ENCODE measurements at places on chromosomes 7 and 10.

GRCh38 chr7:124662937-124663336 is 102.7 kb downstream of the GPR37 start:
- no peak for DNase-seq

DNA sequence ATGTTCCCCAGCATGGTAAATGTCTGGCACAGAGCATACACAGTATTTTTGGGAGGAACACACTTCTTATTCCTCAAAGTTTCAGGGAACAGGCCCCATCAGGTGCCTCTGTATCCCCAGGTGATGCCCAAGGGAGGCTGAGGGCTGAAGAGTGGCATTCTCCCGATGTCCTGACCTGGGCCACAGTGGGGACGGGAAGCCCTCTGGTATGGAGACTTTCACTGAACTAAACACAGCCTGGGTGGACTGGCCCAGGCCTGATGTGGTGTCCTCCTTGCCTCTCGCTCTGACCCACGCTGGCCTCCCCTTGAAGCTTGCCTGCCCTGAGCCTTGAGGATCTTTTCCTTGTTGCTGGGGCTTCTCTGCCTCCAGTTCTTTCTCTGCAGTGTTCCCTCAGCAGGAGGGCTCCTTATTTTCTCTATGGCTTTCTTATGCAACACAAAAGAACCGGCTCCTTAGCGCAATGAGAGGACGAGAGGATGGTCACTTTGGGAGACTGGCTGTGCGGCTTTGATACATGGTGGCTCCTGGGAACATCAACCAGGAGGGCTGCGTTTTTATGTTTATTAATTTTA is 157.5 kb upstream of the TNS3 start:
- no peak for DNase-seq

- DNase-seq, result peak; percentile 38
Observed at GRCh38 chr7:69683002-69683401, 84.7 kb downstream of the AUTS2 start.

DNA sequence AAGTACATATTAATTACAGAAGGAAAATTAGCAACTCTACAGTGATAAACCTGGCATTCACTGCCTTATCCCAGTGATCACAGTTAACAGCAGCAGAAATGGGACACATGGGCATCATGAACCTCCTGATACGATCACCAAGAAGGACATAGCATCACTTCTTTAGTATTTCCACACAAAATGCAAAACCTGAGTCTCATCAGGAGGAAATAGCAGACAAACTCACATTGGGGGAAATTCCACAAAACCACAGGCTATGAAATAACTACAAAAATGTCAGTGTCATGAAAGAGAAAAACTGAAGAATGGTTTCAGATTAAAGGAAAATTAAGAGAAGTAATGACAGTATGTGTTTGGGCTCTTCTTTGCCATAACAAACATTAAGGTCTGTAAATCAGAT is 12.0 kb upstream of the PURB start:
- DNase-seq, result no peak

- DNase-seq, result no peak
Observed at GRCh38 chr10:51204701-51205100, 130.4 kb downstream of the PRKG1 start.

- peak; percentile 87 for DNase-seq
Observed at GRCh38 chr7:139153832-139154231, 44.3 kb upstream of the ZC3HAV1 start.

DNA sequence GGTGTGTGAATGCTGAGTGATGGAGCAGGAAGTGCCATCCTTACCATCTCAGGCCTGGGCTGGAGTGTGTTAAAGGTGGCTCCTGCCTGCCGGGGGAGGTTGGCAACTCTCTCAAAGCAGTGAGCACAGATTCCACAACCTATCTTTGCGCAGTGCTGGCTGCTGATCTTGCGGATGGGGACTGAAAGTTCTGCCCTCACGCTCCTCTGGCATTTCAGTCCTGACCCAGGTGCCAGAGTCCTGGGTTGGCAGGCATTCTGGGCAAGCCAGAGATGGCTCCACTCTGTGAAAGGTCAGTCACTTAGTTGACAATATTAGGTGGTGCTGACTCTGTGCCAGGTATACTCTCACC is 315.5 kb downstream of the RPS24 start:
- no peak for DNase-seq

DNA sequence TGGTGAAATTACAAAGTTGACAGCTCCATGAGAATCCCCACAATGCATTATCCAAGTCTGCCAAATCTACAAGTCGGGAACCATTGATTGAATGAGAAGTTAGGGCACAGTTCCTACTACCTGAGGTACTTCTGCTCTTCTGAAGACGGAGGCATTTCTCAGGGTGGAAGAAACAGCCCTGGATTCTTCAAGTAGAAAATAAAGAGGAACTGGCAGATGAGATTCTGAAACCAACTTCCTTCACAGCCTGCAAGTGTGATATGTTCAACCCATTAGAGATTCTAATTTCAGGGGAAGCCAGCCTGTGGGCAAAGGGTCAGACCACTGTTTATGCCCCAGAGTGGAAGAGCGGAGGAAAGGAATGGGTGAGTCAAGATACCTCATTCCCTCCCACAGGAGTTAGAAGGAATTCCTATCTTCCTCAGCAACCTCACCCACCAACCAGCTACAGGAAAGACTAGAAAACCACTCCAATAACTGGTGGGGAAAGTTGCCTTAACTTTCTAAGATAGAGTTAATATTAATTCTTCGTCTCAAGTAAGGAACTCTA is 50.5 kb upstream of the BMPER start:
- DNase-seq, result peak; percentile 97

GRCh38 chr10:130787243-130787642 is 524.3 kb downstream of the TCERG1L start:
- DNase-seq, result no peak

GRCh38 chr10:47043928-47044538 is 132.8 kb downstream of the PTPN20 start:
- no peak for DNase-seq

- no peak for DNase-seq
Observed at GRCh38 chr7:69610374-69611084, 12.3 kb downstream of the AUTS2 start.

GRCh38 chr7:85405016-85405902 is 218.4 kb upstream of the SEMA3D start:
- no peak for DNase-seq

DNA sequence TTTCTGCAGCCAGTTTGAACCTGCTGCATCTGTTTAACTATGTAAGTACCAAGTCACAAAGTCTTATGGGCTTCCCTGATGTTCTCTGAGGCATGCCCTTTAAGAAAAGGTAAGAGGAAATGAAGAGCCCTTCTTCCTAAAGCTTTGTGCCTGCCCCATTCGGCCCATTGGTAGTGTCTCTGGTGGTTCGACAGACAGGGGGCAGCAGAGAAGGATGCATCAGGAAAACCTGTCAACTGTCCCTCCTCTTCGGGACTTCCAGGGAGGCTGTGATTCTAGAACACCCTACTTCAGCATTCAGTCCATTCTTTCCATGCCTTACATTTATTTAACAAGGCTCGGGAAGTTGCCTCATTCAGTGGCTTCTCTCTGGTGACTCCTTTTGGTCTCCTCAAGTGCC is 1.9 kb upstream of the SFRP4 start:
- DNase-seq, result no peak

DNA sequence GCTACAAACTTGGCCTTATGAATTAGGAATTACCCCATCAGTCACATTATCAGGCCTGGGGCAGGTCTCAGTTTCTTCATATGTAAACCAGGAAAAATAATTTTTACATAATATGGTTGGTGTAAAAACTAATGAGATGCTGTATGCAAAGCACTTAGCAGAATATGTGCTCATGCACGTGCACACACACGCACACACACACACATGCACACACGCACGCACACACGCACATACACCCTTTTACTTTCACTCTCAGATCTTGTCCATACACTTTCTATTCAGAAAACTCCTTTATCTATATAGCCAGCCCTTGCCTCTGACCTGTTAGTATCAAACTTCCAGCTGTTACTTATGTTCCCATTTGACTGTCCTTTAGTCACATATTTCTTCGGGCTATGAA is 92.7 kb downstream of the CREB5 start:
- no peak for DNase-seq

DNA sequence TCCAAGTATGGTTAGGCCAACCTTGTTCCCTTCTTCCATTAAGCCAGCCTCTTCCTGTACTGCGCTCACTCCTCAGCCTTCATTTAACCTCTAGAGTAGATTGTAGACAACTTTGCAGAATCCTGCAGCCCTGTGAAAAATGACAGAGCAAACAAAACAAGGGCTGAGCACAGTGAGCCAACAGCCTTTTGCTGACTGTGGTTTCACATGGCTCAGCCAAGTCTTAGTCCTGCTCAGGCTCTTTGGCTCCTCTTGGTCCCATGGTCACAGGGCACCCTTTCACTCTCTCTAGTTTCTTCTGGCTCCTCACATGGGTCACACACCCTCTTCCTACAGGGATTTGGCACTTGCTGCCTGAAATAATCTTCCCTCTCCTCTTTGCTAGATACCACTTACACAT is 900.3 kb downstream of the CCSER2 start:
- DNase-seq, result no peak

DNA sequence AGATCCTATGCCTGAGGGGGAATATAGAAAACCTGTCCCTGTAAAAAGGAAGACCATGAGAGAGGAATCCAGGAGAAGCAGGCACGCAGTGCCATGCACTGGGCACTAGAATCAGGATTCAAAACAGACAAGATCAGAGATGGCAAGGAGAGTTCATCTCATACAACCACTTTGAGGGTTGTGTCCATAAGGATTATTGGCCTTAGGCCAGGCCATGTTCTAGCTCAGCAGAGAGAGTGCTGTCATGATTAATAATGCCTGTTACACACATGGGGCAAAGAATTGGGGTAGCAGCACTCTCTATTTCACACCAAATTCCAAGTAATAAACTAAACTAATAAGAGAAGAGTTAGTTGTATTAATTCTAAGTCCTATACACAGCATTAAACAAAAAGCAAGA is 29.1 kb downstream of the EZH2 start:
- DNase-seq, result no peak

- DNase-seq, result no peak
Observed at GRCh38 chr7:151286148-151286547, 37.7 kb upstream of the SMARCD3 start.

Measured in M059J (cell line).